ENCODE measurements at places on chromosomes 11 and 22. TPM values are rescaled to one million over a fixed set of nuclear protein-coding genes. Genes with fewer than 3 reads are reported as not detected.

Gene KRTAP5-9
- total RNA-seq: 1.0 TPM

Gene PTGDR2
- 0.52 TPM for total RNA-seq

Gene MPEG1
- total RNA-seq: 1.1 TPM

Gene ANO1
- total RNA-seq: 0.71 TPM

Gene AGBL2
- total RNA-seq: 1.0 TPM

Gene RIMBP3C
- total RNA-seq: 0.09 TPM

Gene AMBRA1
- 22.5 TPM for total RNA-seq

DNA sequence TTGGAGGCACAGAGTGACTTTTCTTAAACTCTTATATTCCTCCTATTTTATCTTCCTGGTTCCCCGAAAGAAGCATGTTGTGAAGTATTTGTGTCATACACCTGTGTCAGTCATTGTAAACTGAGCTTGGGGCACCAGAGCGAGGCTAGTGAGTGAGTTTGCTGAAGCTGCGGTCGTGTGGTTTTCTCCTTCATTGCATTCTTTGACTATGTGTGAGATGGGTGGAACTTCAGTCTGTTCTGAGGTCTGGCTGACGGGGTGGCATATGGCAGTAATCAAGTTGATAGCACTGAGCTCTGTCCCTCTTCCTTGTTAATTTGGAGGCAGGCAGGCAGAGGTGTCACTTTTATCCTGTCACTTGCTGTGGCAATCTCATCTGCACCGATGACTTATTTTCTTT lies 4.2 kb downstream of the VPS26B start:
- ATAC-seq: no peak

GRCh38 chr11:68999093-68999747 lies 13.8 kb downstream of the MRGPRF start:
- no peak for ATAC-seq

GRCh38 chr22:24097961-24098391 lies 83.3 kb upstream of the SUSD2 start:
- no peak for ATAC-seq

DNA sequence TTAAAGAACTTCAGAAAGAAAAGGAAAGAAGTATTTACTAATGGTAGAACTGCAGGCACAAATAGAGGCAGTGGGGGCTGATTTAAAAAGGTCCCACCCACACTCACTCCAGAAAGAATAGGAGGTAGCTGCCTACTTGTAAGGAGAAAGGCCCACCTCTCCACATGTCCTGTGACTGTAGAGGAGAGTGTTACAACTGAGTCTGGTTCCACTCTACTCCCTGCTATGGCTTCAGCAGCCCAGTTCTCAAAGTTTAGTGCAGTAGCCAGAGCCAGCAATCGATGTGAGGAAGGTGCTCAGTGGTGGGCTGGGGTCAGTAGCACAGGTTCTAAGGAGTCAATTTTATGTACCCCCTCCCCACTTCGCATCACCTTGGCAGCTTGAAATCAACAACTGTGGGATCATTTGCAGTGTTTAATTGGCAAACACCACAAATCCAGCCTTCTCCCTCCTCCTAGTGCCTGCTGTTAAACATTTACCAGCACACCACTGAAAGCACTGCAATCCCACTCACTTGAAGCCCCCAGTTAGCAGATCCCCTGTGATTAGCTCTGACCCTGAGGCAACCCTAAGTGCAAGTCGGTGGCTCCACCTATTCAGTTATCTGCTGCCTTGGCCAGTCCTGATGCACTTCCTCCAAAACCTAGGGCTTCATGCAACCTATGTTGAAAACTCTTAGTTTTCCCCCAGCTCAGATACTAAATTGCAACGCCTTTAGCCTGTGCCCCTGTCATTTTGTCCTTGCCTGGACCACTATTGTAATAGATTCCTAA lies 146.6 kb downstream of the BBOX1 start:
- ATAC-seq: no peak

DNA sequence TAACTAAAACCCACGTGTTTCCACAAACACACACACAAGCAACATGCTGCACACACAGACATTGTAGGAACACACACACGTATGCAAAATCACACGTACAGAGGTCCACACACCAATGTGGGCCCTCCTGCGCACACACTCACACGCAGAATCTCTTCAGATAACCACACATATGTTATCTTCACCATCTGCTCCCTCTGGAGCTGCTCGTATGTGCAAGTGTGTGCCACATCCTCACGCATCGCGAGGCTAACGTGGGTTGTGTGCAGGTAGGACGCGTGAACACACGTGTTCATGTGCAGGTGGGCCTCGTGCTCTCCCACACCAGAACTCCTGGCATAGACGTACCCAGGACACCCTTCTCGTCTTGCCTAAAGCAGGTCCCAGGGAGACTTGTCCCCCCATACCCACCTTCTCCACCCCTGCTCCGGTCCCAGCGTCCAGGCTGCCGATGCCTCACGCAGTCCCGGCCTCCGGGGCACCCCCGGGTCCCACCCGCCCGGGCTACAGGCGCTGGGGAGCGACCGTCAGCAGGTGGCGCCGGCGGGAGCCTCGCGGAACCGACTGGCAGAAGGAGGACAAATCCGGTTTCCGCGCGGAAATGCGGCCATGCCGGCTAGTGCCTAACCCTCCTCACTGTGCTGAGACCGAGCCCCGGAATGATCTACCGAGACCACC lies 10.3 kb upstream of the IGSF9B start:
- ATAC-seq: peak; percentile 33

- ATAC-seq: no peak
These were observed 366.7 kb downstream of the MN1 start for GRCh38 chr22:27434898-27435297.

GRCh38 chr11:66974724-66975404 lies at the start of gene C11orf86:
Gene C11orf86 (plus strand): TSS chr11:66975304. CDS start chr11:66975363, 59 bp downstream.
- peak; percentile 64 for ATAC-seq

- ATAC-seq: no peak
These were observed 2.6 kb downstream of the LAMTOR1 start for GRCh38 chr11:72100462-72100861.

DNA sequence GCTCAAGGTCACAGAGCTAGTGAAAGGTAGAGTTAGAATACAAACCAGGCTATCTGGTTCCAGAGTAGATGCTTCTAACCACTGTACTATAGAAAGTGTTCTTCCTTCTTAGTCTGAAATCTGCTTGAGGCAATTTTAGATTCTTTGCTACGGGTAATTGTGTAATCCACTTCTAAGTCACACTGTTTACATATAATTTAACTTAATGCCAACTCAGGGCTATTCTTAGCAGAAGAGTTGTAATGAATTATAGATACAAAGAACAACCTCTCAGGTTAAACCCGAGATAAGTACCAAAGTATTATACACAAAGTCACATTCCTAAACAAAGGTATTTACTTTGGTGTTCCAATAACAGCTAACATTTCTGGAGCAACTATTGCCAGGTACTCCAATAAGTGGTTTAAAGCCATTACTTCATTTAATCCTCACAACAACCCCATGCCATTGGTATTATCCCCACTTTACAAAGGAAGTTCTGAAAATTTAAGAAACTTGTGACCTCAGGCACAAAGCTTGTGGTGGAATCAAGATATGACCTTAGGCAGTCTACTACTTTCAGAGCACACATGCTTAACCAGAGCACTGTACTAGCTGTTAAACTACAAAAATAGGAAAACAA lies 31.1 kb upstream of the DDI1 start:
- ATAC-seq: no peak

DNA sequence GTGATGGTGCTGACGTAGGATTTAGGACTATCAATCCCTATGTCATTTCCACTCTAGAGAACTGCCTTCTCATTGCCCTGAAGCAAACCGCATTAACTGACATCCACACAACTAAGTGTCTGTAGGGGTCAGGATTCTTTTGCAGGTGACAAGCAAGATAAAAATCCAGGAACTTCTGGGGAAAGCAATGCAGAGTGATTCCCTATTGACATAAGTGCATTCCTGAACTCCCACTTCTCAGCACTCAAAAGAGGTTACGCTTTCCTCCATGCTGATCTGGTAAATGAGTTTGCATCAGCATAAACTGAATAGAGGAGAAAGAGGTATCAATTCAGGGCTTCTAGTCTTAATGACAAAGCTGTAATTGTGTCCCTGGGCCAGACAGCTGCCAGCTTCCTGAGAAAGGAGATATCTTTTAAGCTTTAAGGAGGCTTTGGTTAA lies 224.6 kb upstream of the ISX start:
- ATAC-seq: no peak

- no peak for ATAC-seq
These were observed 18.8 kb upstream of the INCENP start for GRCh38 chr11:62104816-62105653.

- ATAC-seq: no peak
These were observed 60.8 kb downstream of the MYO7A start for GRCh38 chr11:77188633-77189491.

DNA sequence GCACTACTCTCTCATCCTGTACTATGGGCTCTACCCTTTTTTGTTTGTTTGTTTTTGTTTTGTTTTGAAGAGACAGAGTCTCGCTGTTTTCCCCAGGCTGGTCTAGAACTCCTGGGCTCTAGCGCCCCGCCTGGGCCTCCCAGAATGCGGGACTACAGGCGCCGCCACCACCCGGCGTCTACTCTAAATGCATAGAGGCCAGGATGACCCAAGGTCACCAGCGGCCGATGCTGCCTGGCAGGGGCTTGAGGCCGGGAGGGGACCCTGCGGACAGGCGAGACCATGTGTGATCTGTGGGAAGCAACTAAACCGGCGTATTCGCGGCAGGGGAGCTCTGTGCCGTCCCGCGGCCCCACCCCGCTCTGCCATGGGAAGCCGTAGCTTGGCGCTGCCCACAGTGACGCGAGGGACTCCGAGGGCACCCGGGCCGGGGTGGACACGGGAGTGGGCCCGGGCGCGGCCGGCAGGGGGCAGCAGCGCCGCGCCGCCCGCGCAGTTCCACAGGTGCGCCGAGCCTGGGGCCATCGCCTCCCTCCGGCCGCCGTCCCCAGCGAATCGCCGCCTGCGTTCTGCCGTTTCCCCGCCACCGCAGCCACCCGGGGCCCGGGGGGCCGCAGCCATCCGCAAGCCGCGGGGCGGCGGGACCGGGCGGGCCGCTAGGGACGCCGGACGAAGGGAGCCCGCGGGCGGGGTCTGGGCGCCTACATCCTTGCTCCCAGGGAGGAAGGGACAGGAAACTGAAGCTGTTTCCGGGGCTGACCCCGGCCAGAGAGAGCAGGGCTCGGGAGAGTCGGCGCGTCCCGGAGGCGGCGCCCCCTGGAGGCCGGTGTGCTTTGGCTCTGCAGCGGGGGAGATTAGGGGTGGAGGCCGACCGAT lies 12.3 kb upstream of the HDHD5 start:
- peak; percentile 96 for ATAC-seq

GRCh38 chr11:92790366-92790765 lies 179.1 kb upstream of the MTNR1B start:
- no peak for ATAC-seq

GRCh38 chr22:47009304-47010101 lies 247.1 kb downstream of the TBC1D22A start:
- ATAC-seq: no peak

All from motor neuron (in vitro differentiated cells).